Trophoblast cell (in vitro differentiated cells and primary cell): ENCODE measurements at places on chromosomes 12 and 14.

DNA sequence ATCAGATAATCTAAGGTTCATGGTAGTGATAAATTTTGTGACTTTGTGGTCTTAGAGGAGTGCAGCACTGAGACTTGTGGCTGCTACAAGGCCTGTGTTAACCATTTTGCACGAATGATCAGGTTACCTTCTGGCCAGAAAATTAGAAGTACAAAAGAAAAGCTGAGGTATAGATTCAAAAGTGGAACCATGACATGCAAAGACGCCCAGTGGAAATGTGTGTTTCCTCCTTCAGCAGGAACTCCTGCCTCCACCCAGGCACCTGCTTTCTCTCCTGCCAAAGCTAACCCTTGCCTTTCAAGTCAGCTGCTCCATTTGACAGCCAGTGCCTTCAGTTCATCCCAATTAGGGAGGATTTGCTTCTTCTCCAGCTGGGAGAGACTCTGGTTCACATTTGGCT is 10.1 kb downstream of the PDE6H start:
- no peak overlapping the region for H3K27ac ChIP-seq
- no peaks in the 10 kb centered on the region for H3K4me1 ChIP-seq
- H3K36me3 ChIP-seq, result no peaks in the 10 kb centered on the region
- no peak overlapping the region for H3K4me3 ChIP-seq
- H3K27me3 ChIP-seq, result no peaks in the 10 kb centered on the region

DNA sequence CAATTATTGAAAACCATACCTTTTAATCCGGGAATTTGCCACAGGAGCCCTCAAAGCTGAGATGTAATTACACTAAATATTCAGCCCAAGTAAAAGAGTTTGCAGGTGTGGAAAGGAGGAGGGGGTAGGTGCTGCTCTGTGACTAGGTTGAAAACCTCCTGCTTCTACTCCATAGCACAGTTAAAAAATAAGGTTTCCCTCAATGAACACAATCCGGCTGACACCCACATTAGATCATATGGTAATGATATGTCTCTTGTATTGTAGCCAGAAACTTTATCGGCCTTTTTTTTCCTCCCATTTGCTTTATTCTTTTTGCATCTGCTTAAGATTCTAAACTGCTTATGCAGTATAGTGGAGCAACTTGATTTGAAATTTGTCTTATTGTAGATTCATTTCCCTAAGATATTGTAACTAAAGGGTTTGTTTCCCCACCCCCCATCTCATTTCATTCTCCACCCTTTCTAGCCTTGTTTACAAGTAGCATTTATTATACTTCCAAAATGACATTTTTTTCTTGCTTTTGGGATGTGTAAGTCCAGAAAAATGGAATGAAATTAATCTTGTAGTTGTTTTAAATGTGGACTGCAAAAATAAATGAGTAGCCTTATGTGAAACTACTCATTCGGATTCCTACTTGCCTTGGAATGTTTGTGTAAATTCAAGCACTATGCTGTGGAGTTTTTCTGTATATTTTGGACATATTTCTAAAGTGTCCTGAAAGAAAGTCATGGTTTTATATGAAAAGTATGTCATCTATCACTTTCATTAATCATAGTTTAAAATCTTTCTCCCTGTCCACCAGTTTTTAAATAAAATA is at the start of gene DCN:
Gene DCN, minus strand, starts transcription at position 182 of the 820 bp plus-strand sequence. CDS start 4,265 bp downstream, outside the sequence.
- no peaks in the 10 kb centered on the region for H3K4me1 ChIP-seq
- DNase-seq, result no peak
- H3K4me3 ChIP-seq, result no peak within 1 kb of the TSS
- no peaks in the 10 kb centered on the region for H3K27me3 ChIP-seq
- no peaks in the 10 kb centered on the region for H3K36me3 ChIP-seq

DNA sequence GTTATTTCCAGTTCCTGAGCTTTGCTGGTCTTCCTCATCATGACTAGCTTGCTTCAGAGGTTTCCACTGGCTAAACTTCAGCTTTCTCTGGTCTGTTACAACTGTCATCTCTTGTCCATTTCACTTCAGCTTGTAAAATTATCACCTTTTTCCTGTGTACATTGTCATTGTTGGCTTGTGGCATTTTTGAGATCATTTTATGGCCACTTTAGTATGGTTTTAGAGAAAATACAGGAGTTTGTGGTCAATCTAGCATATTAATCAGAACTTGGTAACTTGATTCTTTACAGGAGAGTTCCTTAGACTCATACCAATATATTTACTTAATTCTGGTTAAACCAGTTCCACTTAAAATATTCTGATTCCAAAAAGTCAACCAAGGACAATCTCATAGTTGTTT is 235.9 kb upstream of the KITLG start:
- no peak overlapping the region for H3K27ac ChIP-seq
- no peaks in the 10 kb centered on the region for H3K4me1 ChIP-seq
- H3K4me3 ChIP-seq, result no peak overlapping the region
- no peaks in the 10 kb centered on the region for H3K27me3 ChIP-seq
- no peak for DNase-seq
- H3K36me3 ChIP-seq, result no peaks in the 10 kb centered on the region

DNA sequence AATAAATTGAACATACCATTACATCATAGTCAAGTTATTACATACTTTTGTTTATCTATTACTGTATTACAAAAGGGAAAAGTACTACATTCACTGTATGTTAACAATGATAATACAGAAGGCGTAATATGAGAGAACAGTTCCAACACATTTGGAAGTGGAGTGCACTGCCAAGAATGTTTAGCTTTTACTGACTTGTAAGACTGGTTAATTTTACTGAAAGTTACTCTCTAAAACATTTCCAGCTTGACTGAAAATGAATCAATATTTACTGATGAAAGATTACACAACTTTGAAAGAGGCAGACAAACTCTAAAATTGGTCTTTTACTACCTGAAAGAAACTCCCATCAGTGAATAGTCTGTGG is 728.5 kb downstream of the FSCB start:
- no peaks in the 10 kb centered on the region for H3K36me3 ChIP-seq
- no peak overlapping the region for H3K4me3 ChIP-seq
- no peaks in the 10 kb centered on the region for H3K27me3 ChIP-seq
- H3K27ac ChIP-seq, result no peak overlapping the region

GRCh38 chr14:73372529-73372928 is 85.8 kb downstream of the NUMB start:
- H3K4me3 ChIP-seq, result no peak overlapping the region
- H3K4me1 ChIP-seq, result no peaks in the 10 kb centered on the region
- no peaks in the 10 kb centered on the region for H3K27me3 ChIP-seq
- H3K27ac ChIP-seq, result no peak overlapping the region
- H3K36me3 ChIP-seq, result no peaks in the 10 kb centered on the region

DNA sequence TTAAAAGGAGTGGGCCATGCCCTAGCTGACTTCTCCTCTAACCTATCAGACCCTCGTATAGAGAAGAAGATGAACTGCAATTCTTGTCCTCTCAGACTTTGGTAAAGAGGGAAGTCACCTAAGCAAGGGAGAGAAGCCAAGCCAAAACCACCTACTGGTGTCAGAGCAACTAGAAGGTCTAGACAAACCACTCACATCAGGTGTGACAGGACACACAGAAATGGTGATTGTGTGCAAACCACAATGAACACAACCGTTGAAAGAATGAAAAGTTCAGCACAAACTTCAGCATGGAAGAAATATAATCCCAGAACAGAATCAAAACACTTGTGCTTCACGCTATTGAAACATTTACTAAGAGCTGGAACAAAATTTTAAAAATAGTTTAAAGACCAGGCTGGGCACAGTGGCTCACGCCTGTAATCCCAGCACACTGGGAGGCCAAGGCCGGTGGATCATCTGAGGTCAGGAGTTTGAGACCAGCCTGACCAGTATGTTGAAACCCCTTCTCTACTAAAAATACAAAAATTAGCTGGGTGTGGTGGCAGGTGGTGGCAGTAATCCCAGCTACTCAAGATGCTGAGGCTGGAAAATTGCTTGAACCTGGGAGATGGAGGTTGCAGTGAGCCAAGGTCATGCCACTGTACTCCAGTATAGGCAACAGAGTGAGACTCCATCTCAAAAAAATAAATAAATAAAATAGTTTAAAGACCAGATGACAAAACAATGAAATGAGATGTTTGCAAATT is 56.2 kb upstream of the NTF3 start:
- peaks cover 9% of the 10 kb centered on the region for H3K4me1 ChIP-seq
- no peak overlapping the region for H3K4me3 ChIP-seq
- no peak for DNase-seq
- no peak overlapping the region for H3K27ac ChIP-seq
- H3K36me3 ChIP-seq, result no peaks in the 10 kb centered on the region
- no peaks in the 10 kb centered on the region for H3K27me3 ChIP-seq

- no peak overlapping the region for H3K4me3 ChIP-seq
- no peaks in the 10 kb centered on the region for H3K27me3 ChIP-seq
- H3K27ac ChIP-seq, result no peak overlapping the region
These were observed 59.8 kb upstream of the SLC38A2 start for GRCh38 chr12:46432325-46432724.

DNA sequence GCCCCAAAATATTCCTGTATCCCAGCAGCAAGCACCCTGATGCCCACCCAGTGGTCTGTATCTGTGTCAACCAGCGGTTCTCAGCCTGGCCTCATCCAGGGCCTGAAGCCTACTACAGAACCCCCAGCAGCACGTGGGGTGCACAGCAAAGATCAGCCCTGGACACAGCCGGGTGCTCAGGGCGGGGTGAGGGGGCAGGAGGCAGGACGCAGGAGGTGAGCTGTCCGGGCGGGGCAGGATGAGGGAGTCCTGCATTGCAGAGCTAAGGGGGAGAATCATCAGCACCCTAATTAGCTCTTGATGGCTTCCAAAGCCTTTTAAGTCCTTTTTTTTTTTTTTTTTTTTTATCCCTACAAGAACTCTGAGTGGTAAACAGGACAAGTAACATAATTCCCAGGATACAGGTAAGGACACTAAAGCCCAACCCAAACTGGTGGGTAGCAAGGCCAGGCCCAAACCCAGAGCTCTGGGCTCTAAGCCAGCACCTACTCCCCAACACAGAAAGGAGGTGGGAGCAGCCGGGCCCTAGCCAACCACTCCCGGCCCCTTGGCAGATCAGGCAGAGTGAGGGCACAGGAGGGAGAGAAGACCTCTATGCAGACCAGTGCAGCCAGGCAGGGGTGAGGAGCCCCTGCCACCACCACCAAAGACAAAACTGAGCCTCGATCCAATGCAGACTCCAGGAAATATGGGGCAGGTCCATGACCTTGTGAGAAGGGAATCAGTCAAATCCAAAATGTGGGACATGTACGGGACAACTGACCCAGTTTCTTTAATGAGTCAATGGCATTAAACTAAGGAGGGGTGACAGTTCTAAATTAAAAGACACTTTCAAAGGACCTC is 32.3 kb upstream of the EIF5 start:
- no peak overlapping the region for H3K4me3 ChIP-seq
- no peak for DNase-seq
- H3K27ac ChIP-seq, result no peak overlapping the region
- H3K4me1 ChIP-seq, result no peaks in the 10 kb centered on the region
- no peaks in the 10 kb centered on the region for H3K27me3 ChIP-seq

- no peak overlapping the region for H3K27ac ChIP-seq
- H3K36me3 ChIP-seq, result no peaks in the 10 kb centered on the region
- no peaks in the 10 kb centered on the region for H3K4me1 ChIP-seq
- no peaks in the 10 kb centered on the region for H3K27me3 ChIP-seq
These were observed 133.6 kb upstream of the NAV3 start for GRCh38 chr12:77697126-77697525.

- no peaks in the 10 kb centered on the region for H3K27me3 ChIP-seq
- H3K4me3 ChIP-seq, result no peak overlapping the region
- no peaks in the 10 kb centered on the region for H3K36me3 ChIP-seq
- no peak overlapping the region for H3K27ac ChIP-seq
- no peak for DNase-seq
These were observed 188.1 kb downstream of the RGS6 start for GRCh38 chr14:72120315-72120714.

- no peaks in the 10 kb centered on the region for H3K27me3 ChIP-seq
- no peak for DNase-seq
These were observed 1366.5 kb downstream of the AACS start for GRCh38 chr12:126431767-126432166.

DNA sequence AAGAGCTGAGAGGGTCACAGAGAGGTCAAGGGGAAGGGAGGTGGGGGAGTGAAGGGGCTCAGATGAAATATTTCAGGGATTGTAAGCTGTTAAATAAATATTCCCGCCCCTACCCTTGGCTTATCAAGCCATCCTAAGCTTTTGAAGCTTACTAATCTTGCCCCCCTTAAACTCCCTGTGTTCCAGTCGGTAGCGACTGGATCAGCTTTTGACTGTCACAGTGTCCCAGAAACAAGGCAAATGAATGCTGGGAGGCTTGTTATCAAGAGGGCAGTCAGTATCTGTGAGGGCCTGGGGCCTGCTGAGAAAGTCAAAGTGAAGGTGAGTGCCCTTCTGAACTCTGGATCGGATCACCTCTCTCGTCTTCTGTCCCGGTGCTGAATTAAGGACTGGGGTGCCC is 128.1 kb downstream of the DACT1 start:
- H3K27me3 ChIP-seq, result no peaks in the 10 kb centered on the region
- no peak overlapping the region for H3K27ac ChIP-seq
- peaks cover 3% of the 10 kb centered on the region for H3K4me1 ChIP-seq
- DNase-seq, result no peak
- H3K36me3 ChIP-seq, result no peaks in the 10 kb centered on the region
- no peak overlapping the region for H3K4me3 ChIP-seq

DNA sequence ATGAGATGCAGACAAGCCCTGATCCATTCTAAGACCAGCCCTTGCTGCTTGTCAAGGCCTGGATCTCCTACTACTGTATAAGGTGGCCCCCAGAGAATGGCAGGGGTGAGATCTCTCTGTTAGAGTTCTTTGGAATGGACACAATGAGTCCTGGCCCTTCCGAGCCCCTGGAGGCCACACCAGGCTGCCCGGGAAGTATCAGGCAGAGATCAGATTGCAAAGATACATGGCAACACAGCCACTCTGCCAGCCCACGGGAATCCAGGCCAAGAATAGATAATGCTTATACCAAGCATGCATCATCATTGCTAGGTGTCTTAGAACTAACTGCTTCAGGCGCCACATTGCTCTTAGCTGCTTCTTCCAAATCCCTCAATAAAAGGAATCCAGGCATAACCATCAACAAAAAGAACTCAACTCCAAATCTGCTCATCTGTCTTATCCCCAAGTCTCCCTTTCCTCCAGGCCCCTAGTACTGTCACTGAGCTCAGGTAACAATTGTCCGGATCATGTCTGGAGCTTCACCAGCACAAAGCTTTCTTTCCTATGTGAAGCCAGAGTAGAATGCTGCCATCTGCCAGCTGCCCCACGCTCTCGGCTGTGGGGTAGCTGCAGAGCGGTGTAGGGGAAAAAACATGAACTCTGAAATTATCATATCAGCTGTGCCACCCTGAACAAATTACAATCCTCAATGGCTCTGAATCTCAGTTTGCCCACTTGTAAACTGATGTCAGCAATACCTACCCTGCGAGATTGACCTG is 5.5 kb upstream of the VASH1 start:
- no peak overlapping the region for H3K4me3 ChIP-seq
- H3K27me3 ChIP-seq, result peaks cover 4% of the 10 kb centered on the region
- DNase-seq, result no peak
- H3K36me3 ChIP-seq, result no peaks in the 10 kb centered on the region
- peaks cover 3% of the 10 kb centered on the region for H3K4me1 ChIP-seq

GRCh38 chr14:80456209-80456608 is 244.9 kb upstream of the DIO2 start:
- H3K36me3 ChIP-seq, result no peaks in the 10 kb centered on the region
- H3K4me1 ChIP-seq, result no peaks in the 10 kb centered on the region
- no peak overlapping the region for H3K27ac ChIP-seq
- no peak overlapping the region for H3K4me3 ChIP-seq
- DNase-seq, result no peak
